Pancreas (tissue), 10 donors: ENCODE measurements at places on chromosomes 5 and 9.

DNA sequence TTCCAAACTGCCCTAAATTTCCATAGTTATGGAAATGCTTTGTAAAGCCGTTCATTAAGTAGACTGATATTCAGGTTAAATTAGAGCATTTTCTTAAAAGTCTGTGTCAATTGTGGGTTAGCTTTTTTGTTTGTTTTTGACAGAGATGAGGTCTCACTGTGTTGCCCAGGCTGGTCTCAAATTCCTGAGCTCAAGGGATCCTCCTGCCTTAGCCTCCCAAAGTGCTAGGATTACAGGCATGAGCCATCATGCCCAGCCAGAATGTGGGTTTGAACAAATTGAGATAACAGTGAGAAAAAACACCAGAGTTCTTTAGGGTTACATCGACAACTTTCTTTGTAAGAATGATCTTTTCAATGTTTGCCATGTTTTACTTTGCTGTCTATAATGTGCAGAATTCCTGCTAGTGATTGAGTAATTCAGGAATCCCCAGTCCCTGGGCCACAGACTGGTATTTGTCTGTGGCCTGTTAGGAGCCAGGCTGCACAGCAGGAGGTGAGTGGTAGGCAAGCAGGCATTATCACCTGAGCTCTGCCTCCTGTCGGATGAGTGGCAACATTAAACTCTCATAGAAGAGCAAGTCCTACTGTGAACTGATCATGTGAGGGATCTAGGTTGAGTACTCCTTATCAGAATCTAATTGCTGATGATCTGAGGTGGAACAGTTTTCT is 80.5 kb downstream of the RAI14 start:
- no peaks in the 10 kb centered on the region for H3K27me3 ChIP-seq
- H3K4me1 ChIP-seq, result no peaks in the 10 kb centered on the region
- no peak for DNase-seq
- no peak overlapping the region for H3K4me3 ChIP-seq

- no peaks in the 10 kb centered on the region for H3K36me3 ChIP-seq
- H3K27me3 ChIP-seq, result no peaks in the 10 kb centered on the region
- DNase-seq, result no peak
- H3K4me3 ChIP-seq, result no peak overlapping the region
These were observed 406.8 kb downstream of the BRINP1 start for GRCh38 chr9:118962426-118962825.

DNA sequence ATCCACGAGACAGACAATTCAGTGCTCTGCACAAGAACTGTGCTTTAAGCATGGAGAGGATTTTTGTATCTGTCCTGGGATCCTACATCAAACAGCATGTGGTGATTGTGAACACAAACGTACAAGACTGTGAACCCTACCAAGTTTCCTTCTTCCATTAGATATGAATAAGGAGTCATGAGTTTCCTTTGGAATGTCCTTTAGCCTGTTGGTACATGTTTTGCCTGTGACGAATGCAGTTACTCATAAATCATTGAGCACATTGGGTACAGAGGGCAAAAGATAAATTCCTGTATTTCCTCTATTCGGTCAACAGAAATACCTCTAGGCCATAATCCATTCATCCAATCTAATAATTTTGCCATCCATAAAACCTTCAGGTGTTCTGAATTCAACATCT is 61.5 kb downstream of the FXN start:
- no peaks in the 10 kb centered on the region for H3K36me3 ChIP-seq
- H3K4me1 ChIP-seq, result peaks cover 6% of the 10 kb centered on the region
- DNase-seq, result no peak
- H3K4me3 ChIP-seq, result no peak overlapping the region
- H3K27ac ChIP-seq, result no peak overlapping the region

DNA sequence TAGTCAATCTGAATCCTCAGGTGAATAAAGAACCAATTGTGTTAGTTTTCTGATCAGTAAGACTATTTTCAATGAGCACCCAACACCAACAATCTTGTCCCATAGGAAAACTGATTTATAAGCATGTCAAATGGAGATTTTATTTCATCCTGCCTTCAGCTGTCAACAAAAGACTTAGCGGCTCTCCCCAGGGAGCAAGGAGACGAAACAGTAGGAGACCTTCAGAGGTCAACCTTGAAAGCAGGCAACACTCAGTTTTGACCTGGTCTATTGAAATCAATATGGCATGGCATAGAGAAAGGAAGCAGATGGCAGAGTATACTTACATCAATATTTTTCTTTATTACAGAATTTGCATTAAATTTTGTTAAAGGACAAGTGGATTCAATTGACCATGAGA is 34.1 kb downstream of the ZNF622 start:
- no peak for DNase-seq
- no peak overlapping the region for H3K4me3 ChIP-seq
- no peaks in the 10 kb centered on the region for H3K4me1 ChIP-seq
- H3K27me3 ChIP-seq, result no peaks in the 10 kb centered on the region
